ENCODE measurements at places on chromosomes 7 and 10.
A peak's percentile ranks its signal among the peaks of the same experiment; 100 is the strongest.

GRCh38 chr7:28711114-28711513, 247.0 kb downstream of the TRIL start:
- no peaks in the 10 kb centered on the region for H3K36me3 ChIP-seq
- no peaks in the 10 kb centered on the region for H3K4me1 ChIP-seq
- H3K27ac ChIP-seq = no peak overlapping the region
- no peak overlapping the region for H3K4me3 ChIP-seq
- no peak for DNase-seq

DNA sequence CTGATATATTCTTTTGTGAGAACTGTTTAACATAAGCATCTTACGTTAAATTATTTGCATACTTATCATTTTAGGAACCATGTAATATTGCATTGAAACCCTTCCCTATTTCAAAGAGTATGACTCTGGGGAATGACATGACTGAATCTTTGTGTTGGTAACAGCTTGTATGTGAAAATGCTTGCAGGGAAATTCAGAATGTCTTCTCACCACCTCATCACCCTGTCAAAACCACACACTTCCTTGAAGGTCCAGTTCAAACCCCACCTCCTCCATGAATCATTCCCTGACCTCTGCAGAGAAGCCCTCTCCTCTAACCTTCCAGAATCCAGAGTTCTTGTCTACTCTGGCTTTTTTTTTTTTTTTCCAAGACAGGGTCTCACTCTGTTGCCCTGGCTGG, 26.3 kb upstream of the NKX2-3 start:
- no peaks in the 10 kb centered on the region for H3K4me1 ChIP-seq
- no peak overlapping the region for H3K27ac ChIP-seq
- H3K36me3 ChIP-seq = no peaks in the 10 kb centered on the region
- no peak overlapping the region for H3K4me3 ChIP-seq
- DNase-seq = no peak
- peaks cover 41% of the 10 kb centered on the region for H3K27me3 ChIP-seq

DNA sequence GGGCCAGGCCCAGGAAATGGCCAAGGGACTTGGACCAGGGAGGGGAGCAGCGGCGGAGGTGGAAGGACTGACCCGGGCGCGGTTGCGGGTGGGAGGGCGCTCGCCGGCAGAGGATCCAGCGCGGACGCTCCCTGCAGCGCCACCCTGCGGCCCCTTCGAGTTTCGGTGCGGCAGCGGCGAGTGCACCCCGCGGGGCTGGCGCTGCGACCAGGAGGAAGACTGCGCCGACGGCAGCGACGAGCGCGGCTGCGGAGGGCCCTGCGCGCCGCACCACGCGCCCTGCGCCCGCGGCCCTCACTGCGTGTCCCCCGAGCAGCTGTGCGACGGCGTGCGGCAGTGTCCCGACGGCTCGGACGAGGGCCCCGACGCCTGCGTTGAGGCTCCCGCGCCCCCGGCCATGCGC, 16.8 kb upstream of the ZNF467 start:
- peaks cover 13% of the 10 kb centered on the region for H3K27me3 ChIP-seq
- no peaks in the 10 kb centered on the region for H3K4me1 ChIP-seq
- H3K36me3 ChIP-seq = no peaks in the 10 kb centered on the region
- no peak overlapping the region for H3K4me3 ChIP-seq
- DNase-seq = peak; percentile 70

DNA sequence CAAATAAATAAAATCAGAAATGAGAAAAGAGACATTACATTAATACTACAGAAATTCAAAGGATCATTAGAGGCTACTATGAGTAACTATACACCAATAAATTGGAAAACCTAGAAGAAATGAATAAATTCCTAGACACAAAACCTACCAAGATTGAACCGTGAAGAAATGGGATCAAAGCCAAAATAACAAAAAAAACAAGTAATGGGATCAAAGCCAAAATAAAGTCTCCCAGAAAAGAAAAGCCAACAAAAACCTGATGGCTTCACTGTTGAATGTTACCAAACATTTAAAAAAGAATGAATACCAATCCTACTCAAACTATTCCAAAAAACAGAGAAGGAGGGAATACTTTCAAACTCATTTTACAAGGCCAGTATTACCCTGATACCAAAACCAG, 20.0 kb downstream of the GSDME start:
- no peaks in the 10 kb centered on the region for H3K36me3 ChIP-seq
- no peaks in the 10 kb centered on the region for H3K4me1 ChIP-seq
- peaks cover 42% of the 10 kb centered on the region for H3K27me3 ChIP-seq
- no peak overlapping the region for H3K4me3 ChIP-seq
- no peak overlapping the region for H3K27ac ChIP-seq
- DNase-seq = no peak

GRCh38 chr7:138138244-138138643, 62.0 kb downstream of the AKR1D1 start:
- peaks cover 14% of the 10 kb centered on the region for H3K27me3 ChIP-seq
- no peaks in the 10 kb centered on the region for H3K4me1 ChIP-seq
- no peak overlapping the region for H3K27ac ChIP-seq

DNA sequence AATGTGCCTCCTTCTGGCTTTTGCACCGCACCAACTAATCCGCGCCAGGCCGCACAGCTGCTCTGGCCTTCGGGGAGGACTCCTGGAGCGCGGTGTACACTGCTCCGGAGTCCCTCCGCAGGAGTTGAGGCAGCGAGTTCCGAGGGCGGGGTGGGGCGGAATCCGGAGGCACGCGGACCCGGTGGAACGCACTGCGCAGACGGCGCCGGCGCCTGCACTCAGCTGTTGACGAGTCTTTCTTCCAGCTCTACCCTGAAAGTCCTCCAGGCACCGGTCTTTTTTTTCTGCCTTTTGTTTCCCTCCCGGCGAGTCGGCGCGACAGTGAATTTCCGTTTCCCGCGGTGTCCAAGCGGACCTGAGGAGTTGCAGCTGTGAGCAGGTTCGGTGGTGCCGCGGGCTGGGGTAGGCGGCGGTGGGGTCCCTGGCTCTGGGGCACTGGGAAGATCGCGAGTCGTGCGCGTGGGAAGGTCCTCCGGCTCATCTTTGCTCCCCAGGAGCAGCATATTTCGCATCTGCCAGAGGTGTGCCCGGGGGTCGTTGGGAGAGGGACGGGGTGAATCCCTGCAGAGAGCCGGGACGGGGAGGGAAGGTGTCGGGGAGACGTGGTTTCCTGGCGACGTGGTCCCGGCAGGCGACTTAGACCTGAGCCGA, 44.1 kb downstream of the SFTPD start:
- no peaks in the 10 kb centered on the region for H3K36me3 ChIP-seq
- peaks cover 14% of the 10 kb centered on the region for H3K4me1 ChIP-seq

GRCh38 chr7:102115181-102115580, 171.5 kb upstream of the SH2B2 start:
- no peaks in the 10 kb centered on the region for H3K4me1 ChIP-seq
- no peaks in the 10 kb centered on the region for H3K27me3 ChIP-seq
- DNase-seq = no peak
- no peak overlapping the region for H3K4me3 ChIP-seq
